ENCODE measurements at places on chromosomes 13 and 19.

- DNase-seq = no peak
Observed at GRCh38 chr13:96199315-96199714, 109.4 kb downstream of the HS6ST3 start.

GRCh38 chr19:33641956-33642498 lies 20.3 kb downstream of the CHST8 start:
- no peak for DNase-seq

GRCh38 chr13:66714795-66715194 lies 515.3 kb downstream of the PCDH9 start:
- DNase-seq = no peak

- DNase-seq = no peak
Observed at GRCh38 chr19:29271341-29271740, 58.4 kb upstream of the UQCRFS1 start.

DNA sequence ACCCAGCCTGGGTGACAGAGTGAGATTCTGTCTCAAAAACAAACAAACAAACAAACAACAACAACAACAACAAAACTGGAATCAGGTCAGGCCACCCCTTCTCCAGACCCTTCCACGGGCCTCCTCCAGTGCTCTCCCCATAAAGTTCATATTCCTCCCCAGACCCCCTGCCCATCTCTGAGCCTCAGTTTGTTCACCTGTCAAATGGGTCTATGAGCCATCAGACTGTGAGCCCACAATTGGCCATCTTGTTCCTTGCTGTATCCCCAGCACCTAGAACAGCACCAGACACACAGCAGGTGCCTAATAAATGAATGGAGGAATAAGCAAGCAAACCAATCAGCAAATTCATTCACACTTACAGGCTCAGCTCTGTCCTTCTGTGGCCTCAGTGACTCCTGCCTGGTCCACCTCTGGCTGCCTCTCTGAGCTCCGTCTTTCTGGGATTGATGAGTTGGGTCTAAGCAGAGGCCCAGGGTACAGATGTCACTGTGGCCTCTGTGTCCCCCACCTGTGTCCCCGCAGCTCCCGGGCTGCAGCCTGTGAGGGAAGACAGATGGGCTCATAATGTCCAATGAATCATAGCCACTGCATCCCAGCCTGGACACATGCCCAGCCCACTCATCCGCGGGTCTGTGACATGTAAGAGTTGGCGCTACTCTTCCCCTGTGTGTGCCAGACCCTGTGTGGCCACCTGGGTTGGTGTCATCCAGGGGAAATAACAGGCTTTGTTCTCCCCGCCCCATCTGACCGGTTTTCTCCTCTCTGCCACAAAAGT lies 19.6 kb upstream of the PTPRS start:
- DNase-seq = no peak

DNA sequence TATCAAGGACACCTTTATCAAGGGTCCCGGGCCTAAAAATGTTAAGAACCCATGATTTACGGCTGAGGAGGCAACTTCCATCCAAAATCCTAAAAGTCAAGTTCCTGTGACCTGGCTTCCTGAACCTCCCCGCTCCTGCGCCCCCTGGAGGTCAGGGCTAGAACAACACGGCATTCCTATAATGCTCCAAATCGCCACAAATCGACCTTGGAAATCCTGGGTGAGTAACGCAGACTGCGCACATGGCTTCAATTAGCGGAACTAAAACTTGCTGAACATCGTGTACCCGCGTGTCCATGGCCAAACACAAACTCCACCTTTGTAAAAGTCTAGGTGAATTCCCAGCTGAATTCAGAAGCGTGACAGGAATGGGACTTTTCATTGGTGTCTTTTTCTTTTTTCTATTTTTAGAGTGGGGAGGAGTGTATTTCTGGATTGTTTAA lies 4.3 kb upstream of the C5AR1 start:
- peak; percentile 21 for DNase-seq

DNA sequence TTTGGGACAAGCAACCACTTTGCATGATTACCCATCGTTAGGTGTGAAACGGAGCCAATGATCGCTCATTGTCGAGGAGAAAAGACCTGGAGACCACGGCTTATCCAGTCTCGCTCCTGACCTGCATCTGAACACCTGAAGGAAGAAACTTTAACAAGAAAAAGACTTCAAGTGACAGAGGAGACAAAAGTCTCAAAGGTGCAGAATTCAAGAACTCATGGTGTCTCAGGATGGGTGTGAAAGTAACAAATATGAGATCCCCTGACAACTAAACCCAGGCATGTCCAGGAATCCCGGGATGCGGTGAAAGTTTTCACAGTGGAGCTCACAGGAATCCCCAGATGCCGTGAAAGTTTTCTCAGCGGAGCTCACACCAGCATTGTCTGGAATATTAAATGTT lies 6.3 kb upstream of the ATP11A start:
- DNase-seq = no peak

- no peak for DNase-seq
Observed at GRCh38 chr19:39864118-39864517, 17.9 kb upstream of the FBL start.

DNA sequence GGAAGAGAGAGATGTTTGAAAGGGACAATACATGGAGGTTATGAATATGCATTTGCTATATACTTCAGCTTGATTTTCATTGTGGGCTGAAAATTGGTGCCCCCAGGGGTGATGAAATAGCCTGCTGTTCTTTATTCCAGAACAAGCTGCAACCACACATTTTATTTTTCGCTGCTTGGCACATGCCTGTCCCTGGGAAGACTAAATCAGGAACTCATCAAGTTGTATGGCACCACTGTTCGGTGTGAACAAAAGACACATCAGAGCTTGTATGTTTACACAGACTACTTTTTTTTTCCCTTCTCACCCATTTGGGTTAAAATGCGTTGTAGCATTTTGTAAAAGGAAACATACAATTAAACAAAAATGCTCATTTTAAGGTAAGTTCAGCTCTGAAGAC lies 230.7 kb downstream of the NALCN start:
- peak; percentile 1 for DNase-seq

DNA sequence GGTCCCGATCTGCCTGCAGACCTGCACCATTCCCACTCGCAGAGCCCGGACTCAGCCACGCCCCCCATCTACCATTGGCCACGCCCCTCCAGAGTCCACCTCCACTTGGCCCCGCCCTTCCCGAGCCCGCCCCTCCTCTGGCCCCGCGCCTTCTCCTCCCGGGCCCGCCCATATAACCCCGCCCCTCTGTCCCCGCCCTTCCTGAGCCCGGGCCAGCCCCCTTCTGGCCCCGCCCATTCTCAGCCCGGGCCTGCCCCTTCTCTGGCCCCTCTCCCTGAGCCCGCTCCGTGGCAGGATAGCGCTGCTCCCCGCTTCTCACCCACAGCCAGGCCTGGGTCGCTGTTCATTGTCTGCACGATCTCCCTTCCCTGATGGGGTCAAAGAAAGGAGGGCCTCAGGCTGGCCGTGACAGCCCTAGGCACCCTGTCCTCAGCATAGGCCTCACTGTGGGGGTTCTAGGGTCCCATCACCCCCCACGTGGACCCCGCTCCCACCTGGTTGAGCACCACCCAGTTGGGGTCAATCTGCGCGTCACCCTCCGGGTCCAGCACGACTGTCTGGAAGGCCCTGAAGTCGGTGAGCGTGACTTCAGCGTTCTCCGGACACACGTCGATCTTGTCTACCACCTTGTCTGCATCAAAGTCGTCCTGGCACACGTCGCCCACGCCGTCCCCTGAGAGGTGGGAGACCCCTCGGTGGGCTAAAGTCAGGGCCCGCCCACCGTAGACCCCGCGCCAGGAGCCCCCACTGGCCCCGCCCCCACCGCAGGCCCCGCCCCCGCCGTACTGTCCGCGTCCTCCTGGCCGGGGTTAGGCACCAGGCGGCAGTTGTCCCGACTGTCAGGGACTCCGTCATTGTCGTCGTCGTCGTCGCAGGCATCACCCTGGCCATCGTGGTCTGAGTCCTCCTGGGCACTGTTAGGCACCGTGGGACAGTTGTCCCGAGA lies 5.7 kb downstream of the COMP start:
- DNase-seq = peak; percentile 14

GRCh38 chr13:46171217-46171616 lies 10.8 kb downstream of the LCP1 start:
- no peak for DNase-seq

- DNase-seq = no peak
Observed at GRCh38 chr13:21043898-21044297, 17.5 kb downstream of the LATS2 start.

GRCh38 chr19:788983-789700 lies 8.1 kb upstream of the PTBP1 start:
- no peak for DNase-seq

- no peak for DNase-seq
Observed at GRCh38 chr19:46697204-46697960, 19.5 kb downstream of the PRKD2 start.

- DNase-seq = no peak
Observed at GRCh38 chr13:113754691-113755090, 4.3 kb upstream of the TMEM255B start.

DNA sequence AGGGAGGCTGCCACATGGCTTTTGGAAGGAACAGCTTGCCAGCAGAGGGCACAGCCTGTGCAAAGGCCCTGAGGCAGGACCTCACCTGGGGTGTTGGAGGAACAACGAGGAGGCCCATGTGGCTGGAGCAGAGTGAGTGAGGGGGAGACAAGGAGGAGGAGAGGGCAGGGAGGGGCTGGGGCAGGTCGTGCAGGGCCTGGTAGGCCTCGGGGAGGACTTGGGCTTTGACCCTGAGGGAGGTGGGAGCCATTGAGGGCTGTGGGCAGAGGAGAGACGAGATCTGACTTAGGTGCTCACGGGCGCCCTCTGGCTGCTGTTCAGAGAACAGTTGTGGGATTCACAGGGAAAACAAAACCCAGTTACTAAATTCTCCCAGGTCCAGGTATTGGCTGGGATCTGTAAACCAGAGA lies 25.2 kb downstream of the ZNRF4 start:
- DNase-seq = no peak

Measured in C1 segment of cervical spinal cord (tissue), 14 donors.